Hematopoietic multipotent progenitor cell treated with erythropoietin and hydrocortisone succinate and interleukin-3 and kit ligand, for 17 days (in vitro differentiated cells): ENCODE measurements at places on chromosomes 7 and 10.

DNA sequence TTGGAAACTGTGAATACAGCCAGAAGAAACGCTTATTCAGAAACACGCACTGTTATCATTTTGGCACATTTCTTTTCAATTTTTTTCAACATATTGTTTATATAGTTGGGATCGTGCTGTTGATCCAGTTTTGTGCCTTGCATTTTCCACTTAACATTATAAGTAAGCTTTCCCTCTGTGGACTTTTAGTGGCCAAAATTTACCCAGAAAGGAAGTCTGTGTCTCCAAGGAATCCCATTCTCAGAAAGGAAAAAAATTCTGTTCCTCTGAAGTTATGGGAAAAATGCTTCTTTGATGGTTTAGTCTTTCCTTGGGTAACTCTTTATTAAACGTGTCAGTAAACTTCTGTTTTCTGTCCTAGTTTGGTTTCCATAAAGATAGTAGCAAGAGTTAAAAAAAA is 280.0 kb downstream of the REEP3 start:
- no peak for DNase-seq

DNA sequence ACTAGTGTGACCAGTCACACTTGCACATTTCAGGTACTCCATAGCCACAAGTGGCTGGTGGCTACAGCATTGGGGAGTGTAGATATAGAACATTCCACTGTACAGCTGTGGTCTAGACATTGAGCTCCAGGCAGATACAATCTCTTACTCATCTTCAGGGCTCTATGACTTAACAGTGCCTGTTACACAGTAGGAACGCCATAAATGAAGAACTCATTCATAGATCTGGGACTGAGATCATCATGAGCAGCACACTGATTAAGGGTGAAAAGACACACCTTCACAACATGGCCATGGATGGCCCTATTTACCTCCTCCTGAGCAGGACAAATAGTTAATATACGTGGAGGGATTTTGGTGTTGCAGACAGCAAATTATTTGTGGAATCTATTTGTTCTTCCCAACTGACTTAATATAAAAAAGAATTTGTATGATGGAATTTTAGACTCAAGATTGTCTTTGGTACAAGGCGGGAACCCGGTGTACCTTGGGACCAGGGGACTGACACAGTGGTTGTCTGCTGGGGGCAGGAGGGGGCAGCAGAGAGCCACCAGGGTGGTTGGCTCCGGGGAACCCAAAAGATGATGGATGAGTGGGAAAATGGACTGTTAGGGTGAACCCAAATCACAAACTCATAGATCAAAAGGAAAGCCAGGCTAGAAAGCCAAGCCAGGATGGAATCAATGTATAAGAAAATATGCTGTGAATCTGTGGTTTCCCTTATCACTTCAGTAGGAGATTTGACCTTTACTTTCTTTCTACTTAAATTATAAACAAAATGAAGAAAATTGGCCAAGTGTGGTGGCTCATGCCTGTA is 24.3 kb upstream of the CPA2 start:
- DNase-seq, result no peak

- no peak for DNase-seq
Observed at GRCh38 chr10:48934672-48935501, 4.8 kb downstream of the LRRC18 start.

GRCh38 chr7:27172315-27172774 is 1.8 kb downstream of the HOXA10 start:
- no peak for DNase-seq

DNA sequence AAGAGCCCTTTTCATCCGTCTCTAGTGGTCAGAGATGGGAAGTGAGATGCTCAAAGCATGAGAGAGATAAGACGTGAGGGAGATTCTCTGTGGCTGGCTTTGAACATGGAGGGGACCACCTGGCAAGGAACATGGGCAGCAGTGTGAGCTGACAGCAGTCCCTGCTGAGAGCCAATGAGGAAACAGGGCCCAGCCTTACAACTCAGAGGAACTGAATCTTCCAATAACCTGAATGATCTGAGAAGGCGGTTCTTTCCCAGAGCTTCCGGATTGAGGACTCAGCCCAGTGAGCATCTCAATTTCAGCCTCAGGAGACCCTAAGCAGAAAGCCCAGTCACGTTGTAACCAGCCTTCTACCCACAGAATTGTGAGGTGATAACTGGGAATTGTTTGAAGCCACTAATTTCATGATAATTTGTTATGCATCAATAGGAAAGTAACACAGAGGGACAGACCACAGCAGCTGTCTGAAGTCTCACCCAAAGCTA is 33.9 kb upstream of the IKZF1 start:
- DNase-seq, result no peak

DNA sequence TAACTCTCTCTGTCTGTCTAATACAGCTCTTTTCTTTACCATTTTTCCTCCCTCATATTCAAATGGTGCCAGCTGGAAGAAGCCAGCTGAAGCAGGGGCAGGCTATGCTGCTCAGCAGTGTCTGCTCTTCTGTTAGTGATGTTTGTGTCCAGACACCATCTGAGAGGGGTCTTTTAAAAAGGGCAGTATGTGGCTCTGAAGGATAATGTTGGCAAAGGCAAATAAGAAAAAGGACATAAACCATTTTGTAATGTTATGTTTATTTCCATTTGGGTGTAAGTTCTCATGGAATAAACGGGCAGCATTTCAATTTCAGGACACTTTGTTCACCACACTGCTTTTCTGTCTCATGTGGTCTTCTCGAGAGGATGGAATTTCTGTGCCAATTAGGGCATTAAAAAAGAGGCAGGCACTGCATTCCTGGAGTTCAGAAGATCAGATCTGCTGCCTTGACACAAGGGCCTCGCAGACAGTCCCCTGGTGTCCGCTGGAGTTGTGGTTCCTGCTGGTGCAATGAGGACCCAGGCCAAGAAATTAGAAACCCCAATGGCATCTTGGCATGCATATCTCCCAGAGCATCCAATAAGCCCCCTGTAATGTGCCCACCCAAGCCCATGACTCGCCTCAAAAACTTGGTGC is 109.0 kb upstream of the ELMO1 start:
- no peak for DNase-seq

DNA sequence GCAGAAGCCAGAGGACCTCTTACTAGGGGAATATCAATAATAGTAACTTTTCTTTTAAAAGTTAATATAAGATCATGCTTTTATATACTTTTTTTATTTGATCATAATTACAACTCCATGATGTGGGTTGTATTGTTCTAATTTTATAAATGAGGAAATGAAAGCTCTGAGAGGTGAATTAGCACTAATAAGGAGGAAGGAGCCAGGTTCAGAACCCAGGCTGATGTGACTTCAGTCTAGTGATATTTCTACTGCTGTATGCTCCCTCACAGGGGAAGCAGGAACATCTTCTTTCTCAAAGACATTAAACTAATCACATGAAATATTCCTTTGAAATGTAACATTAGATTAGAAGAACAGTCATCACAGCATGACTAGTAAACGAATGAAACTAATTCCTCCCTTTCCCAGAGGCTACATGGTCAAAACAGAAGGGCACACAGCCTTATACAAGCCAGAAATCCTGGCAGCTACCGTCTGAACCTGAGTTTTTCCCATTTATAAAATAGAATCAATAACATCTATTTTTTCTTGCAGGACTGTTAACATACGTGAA is 81.4 kb upstream of the GJD4 start:
- DNase-seq, result no peak

GRCh38 chr7:148299350-148300276 is 291.0 kb upstream of the C7orf33 start:
- DNase-seq, result no peak

GRCh38 chr7:88314061-88314491 is 7.4 kb upstream of the STEAP4 start:
- no peak for DNase-seq

DNA sequence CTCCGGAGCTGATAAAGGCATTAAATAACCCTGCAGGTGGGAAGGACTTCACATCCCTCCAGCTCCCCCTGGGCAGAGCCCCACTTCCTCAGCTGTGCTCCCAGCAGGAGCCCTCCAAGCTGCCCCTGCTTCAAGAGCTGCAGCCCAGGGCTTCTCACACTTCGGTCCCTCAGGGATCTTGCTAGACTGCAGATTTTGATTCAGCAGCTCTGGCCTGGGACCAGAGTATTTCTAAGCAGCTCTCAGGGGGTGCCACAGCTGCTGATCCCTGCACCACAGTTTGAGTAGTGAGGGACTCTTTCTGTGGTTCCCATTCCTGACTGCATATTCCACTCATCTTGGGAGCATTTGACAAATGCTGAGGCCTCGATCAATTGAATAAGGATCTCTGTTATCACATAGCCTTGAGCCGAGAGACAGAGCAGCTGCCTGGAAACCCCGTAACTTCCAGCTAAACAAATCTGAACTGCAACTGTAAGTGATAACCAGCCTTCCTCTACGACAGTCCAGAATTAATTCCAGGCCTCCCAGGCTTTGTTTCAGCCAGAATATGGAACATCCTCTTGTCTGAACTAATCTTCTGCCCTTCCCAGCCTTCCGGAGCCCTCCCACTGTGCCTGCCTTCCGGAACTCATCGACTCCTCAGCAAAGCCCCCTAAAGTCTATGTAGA is 161.4 kb downstream of the CCDC3 start:
- no peak for DNase-seq

DNA sequence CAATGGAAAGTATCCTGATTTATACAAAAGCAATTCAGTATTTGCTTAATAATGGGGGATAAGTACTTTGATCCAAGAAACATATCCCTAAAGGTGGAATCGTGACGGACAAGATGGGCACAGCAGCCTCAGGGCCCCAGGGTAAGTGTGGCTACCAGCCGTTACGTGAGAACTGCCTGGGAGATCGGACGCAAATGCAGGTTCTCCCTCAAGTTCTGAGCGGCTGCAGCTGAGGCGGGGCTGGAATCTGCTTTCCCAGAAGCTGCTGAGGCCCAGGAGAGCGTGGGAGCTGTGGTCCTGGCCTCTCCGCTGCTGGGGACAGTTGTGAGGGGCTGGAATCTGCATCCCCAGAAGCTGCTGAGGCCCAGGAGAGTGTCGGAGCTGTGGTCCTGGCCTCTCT is 13.5 kb downstream of the FOXL3 start:
- DNase-seq, result no peak

GRCh38 chr7:73487486-73487885 is 34.6 kb downstream of the BAZ1B start:
- DNase-seq, result no peak

DNA sequence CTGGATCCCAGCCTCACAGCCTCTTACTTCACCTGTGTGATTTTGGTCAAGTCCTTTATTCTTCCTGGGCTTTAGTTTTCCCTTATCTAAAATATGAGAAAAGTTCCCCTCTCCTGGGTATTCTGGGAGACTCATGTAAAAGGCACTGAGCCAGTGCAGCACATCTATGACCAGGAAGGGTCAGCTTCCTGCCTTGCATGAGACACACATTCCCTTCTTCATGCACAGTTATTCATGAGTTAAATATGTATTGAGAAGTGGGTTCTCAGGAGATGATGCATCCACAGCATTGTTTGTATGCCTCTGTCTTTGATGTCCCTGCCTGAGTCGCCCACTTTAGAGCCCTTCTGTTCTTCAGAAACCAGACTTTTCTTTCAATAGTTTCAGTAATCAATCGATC is 33.3 kb downstream of the EGFR start:
- no peak for DNase-seq

GRCh38 chr7:23196306-23196705 is 14.5 kb downstream of the NUP42 start:
- no peak for DNase-seq

- DNase-seq, result no peak
Observed at GRCh38 chr7:134888141-134888740, 98.1 kb upstream of the AGBL3 start.

- DNase-seq, result no peak
Observed at GRCh38 chr10:68861253-68861652, 33.9 kb downstream of the STOX1 start.

- no peak for DNase-seq
Observed at GRCh38 chr7:74655768-74656440, 1.6 kb upstream of the GTF2I start.

GRCh38 chr7:51013218-51013786 is 230.6 kb upstream of the GRB10 start:
- no peak for DNase-seq

GRCh38 chr7:127798769-127799372 is 146.9 kb downstream of the SND1 start:
- no peak for DNase-seq

DNA sequence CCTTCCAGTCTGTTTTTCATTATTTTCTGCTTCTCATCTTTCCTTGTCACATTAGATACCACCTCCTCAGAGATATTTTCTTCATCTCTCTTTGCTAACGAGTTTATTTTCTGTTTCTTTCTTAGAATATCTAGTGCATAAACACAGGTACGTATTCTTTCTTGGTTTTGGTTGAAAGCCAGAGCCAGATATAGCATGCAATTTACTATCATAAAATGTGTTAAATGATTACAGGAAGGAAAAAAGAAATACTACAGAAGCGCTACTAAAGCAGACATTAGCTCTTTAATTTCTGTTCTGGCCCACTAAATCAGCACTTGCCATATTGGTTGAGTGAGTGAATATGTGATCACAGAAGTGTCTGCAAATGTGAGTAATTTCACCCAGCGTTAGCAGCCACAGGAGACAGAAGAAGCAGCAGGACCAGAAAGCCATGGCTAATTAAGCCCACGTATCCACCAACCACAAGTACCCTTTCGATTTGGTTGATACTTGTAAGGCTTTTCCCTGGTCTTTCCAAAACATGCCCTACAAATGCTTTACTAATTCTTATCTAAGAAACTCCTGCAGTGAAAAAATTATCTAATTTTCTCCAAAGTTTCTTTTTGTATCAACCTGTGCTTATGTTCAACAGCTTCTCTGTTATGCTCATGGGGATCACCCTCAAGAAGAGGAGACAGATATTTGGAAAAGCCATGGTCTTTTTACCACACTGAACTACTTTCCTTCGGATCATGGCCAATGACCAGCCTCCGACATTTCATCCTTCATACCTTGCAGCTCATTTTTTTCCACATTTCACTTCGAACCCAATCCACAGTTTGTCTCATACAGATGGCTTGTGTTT is 23.1 kb upstream of the MACC1 start:
- no peak for DNase-seq

DNA sequence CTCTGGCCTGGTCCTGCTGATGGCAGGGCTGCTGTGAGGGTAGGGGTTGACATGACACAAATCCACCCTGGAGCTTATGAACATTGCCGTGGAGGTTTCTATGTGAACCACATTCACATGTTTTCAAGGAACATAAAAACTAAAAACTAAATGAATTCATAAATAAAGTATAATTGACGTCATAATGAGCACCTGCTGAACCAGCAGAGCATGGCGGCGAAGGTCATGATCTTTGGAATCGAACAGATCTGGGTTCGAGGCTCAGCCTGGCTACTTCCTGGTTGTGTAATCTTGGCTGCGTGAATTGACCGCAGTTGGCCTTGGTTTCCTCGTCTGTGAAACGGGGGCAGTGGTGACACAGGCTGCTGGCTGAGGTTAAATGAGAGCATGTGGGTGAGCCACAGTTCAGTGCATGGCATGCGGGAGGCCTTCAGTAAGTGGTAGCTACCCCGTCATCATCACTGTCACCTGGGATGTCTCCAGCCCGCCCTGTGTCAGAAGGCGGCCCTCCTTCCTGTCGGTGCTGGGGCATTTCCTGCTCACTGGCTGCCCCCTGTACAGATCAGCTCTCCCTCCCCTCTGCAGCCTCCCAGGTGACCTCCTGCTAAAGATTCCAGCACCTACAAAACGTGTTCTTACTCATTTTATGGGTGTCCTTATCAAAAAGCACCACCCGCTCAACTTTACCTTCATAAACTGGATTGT is 190.3 kb upstream of the SHH start:
- no peak for DNase-seq

- DNase-seq, result no peak
Observed at GRCh38 chr10:97034958-97035769, 150.6 kb downstream of the SLIT1 start.
